ENCODE measurements at places on chromosomes 7 and 10.

DNA sequence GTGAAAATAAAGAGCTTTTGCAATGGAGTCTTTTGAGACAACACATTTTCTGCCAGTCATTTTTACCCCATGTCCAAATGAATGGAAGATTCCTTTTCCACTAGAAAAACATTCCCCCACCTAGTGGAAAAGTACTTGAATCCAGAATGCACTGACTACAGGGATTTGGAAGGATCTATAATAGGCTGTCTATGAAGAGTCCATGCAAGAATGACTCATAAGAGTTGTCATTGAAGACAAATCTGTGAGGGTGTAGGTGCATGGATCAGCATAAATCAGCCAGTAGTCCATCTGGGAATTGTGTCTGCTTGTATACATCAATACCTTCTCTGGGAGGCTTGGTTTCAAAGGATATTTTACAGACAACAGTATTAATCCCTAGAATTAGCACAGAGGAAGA is 32.5 kb upstream of the TRUB1 start:
- no peak for DNase-seq

- peak; percentile 36 for DNase-seq
Measured at GRCh38 chr7:2680792-2681490, 7.1 kb upstream of the AMZ1 start.

DNA sequence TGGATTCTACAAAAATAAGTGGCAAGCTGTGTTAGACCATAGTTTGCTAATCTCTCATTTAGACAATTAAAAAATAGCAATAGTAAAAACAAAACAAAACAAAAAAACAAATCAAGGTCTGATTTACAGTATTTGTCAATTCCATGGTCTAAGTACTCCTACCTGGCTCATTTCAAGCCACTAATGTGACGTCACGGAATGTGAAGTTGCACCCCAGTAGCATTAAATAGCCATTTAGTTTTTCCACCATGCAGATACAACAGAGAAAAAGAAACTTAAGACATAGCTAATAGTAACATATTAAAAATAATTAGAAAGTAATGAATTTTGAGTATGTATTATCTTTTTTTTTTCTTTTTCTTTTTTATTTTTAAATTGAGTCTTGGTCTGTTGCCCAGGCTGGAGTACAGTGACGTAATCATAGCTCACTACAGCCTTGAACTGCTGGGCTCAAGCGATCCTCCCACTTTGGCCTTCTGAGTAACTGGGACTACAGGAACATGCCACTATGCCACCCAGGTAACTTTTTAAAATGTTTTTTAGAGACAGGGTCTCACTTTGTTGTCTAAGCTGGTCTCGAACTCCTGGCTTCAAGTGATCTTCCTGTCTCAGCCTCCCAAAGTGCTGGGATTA is 101.2 kb downstream of the MKX start:
- no peak for DNase-seq

- no peak for DNase-seq
Measured at GRCh38 chr7:112981966-112982365, 104.7 kb downstream of the GPR85 start.

DNA sequence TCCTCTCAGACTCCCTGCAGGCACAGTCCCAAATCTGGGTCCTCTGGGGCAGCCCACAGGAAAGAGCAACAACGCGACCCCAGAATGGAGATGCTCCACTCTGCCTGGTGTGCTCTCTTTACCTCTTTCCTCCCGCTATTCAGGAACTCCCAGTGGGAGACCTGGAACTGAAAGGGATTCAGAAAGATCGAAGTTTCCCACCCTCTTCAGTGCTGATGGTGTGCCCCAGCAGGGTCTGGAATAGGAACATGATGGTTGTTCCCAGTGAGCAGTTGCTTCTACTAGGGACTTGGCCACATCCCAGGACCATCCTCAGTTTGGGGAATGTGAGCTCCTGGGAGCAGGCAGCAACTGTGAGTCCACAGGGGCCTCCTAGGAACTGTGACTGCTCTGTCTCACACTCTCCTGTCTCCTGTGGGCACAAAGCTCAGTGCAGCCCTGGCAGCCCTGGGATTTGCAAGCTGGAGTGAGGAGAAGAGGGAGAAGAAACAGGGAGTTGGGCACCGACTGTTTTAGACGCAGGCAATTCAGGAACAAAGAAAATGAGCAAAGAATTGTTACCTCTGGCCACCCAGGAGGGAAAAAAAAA is 17.9 kb downstream of the OR6V1 start:
- DNase-seq: no peak

- no peak for DNase-seq
Measured at GRCh38 chr7:155750255-155751125, 61.8 kb downstream of the SHH start.

DNA sequence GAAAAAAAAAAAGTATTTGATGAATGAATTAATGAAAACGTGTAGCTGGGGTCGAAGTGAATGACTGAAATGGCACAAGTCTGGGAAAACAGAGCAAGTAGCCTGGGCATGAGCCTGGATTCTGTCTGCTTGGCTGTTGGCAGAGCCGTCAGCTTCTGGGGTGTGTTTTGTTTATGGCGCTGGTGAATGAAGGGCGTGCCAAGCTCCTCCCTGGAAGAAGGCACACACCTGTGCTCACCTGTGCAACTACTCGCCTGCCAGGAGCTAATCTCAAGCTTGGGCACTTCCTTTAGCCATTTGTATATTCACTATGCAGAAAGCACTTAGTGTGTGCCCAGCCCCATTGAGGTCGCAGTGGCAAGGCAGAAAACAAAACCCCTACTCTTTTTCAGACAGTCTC is 74.1 kb downstream of the GTF2IRD1 start:
- no peak for DNase-seq

- no peak for DNase-seq
Measured at GRCh38 chr10:130952086-130952485, 359.4 kb downstream of the TCERG1L start.
